ENCODE measurements at places on chromosomes 7 and 10.

GRCh38 chr7:67348171-67348570, 351.5 kb downstream of the TYW1 start:
- DNase-seq, result no peak

DNA sequence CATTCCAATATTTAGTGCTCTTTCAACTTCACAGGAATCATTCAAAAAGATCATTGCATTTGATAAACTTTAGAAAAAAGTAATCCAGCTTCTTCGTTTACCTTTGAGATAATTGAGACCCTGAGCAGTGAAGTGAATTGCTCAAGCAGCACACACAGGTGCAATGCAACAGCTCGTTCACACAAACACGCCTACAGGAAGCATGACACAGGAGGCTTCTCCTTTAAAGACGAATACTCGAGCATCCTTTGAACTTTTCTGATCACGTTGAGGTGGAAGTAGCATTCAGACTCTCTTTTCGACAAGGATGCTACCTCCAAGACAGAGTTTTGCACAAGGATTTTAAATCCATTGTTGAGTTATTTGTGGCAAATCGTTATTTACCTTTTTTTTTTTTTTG, 18.0 kb upstream of the RSU1 start:
- DNase-seq, result no peak

GRCh38 chr10:71230656-71231025, 18.3 kb downstream of the UNC5B start:
- DNase-seq, result no peak

- DNase-seq, result no peak
These were observed 437.5 kb upstream of the GHITM start for GRCh38 chr10:83701799-83702198.

GRCh38 chr10:116053910-116054309, 219.1 kb downstream of the GFRA1 start:
- DNase-seq, result no peak

DNA sequence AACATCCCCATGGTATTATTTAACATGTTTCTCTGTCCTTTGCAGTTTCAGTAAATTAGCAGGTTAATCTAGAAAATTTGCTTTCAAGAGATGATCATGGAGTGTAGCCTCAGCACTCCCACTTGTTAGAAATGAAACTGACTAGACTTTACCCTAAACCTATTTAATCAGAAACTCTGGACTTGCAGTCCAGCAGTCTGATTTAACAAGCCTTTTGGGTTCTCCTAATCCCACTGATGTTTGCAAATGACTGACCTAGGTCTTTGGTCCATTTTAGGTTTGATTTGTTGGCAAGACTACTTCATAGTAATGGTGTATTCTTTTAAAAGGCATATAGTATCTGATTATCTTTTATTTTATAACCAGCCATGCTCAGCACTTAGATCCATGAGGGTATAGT, 55.5 kb upstream of the SLC25A13 start:
- DNase-seq, result no peak

- no peak for DNase-seq
These were observed 109.6 kb downstream of the MYL10 start for GRCh38 chr7:101519324-101520023.

DNA sequence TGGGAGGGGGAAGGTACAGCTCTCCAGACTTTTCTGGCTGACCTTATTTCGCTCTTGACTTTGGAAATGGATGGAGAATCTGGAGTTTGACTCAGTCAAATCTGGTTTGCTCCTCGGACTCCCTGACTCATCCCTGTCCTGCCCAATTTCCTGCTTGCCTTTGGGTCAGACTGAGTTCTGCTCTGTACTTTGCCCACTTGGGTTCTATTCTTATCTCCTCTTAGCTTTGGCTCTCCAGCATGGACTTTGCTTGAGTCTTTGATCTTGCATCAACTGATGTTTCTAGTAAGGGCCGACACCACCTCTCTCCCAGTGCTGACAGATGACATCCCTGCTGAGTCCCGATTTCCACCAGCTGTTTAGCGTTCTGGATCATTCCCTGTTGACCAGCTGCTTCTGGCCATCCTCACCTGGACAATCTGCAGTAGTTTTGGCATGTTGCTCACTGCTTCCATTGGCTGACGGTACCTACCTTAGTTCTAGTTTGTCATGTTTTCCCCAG, 335.3 kb downstream of the SUGCT start:
- no peak for DNase-seq

DNA sequence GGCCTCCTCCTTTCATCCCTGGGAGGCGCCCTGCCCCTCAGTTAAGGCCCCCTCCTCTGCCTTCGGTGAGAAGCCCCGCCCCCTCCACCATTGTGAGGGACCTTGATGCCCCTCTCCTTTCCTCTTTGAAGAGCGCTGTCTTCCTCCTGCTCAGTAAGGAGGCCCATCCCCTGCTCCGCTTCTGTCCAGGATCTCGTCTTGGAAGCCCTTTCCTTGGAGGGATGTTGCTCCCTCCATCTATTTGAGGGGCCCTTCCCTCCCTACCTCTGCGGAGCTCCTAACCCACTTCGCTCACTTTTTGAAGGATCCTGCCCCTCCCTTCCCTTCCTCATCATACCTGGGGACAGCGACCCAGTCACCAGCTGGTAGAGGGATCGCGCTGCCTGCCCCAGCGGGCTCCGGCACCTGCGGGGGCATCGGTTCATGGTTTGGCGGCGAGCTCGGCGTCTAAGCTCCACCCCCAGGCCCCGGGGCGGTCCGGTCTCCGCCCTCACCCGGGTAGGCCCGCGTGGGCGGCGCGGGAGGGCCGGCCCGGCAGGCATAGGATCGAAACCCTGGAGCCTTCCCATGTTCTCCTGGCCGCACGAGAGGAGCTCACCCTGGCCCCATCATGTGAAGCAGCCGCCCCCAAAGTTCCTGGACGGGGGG, 4.1 kb downstream of the KCNIP2 start:
- no peak for DNase-seq

GRCh38 chr7:111264111-111264868, 173.4 kb downstream of the LRRN3 start:
- DNase-seq, result no peak

- no peak for DNase-seq
These were observed 483.2 kb downstream of the ADRA2A start for GRCh38 chr10:111560027-111560426.

- DNase-seq, result no peak
These were observed 270.7 kb upstream of the IGFBP3 start for GRCh38 chr7:46191776-46192175.

Measured in omental fat pad (tissue), 4 donors.